Large intestine (tissue), 12 donors: ENCODE measurements at places on chromosomes 2 and 18. TPM values are rescaled to one million over a fixed set of nuclear protein-coding genes. Genes with fewer than 3 reads are reported as not detected.

Gene VSNL1
- polyA plus RNA-seq, result 0.70 TPM

Gene SAG
- 0.36 TPM for polyA plus RNA-seq

Gene SERPINB3
- polyA plus RNA-seq, result not detected

DNA sequence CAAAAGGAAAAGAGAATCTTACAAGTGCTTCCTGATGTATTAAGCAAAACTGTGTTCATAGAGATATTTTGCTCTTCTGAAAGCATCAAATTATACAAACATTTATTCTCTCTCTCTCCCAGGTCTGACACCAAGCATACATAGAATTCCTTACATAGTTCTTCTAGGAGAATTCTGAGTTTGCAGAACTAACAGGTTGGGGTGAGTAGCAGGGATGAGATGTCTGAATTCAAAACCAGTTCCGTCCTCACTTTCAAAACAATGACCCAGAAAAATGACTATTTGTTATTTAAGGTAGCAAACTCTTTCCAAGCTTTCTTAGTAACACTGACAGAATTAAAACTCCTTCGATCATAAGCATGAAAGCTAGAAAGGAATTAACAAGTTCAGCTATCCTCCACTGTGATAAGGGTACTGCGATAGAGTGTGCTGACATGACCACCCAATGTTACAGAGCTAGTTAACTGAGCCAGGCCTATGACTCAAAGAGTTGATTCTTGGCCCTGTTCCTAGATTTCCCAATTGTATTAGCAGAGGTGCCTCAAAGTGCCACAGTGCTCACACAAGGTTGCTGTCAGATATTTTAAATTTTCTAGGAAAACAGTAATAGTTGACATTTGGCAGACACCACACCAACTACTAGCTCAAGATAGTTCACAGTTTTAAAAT, 85.8 kb upstream of the SETBP1 start:
- H3K4me1 ChIP-seq, result no peaks in the 10 kb centered on the region
- no peak overlapping the region for H3K4me3 ChIP-seq
- DNase-seq, result no peak
- no peaks in the 10 kb centered on the region for H3K36me3 ChIP-seq

GRCh38 chr2:215238485-215239098, 73.3 kb upstream of the ATIC start:
- H3K36me3 ChIP-seq, result no peaks in the 10 kb centered on the region
- no peaks in the 10 kb centered on the region for H3K27me3 ChIP-seq
- H3K4me3 ChIP-seq, result no peak overlapping the region
- DNase-seq, result no peak
- H3K4me1 ChIP-seq, result no peaks in the 10 kb centered on the region

DNA sequence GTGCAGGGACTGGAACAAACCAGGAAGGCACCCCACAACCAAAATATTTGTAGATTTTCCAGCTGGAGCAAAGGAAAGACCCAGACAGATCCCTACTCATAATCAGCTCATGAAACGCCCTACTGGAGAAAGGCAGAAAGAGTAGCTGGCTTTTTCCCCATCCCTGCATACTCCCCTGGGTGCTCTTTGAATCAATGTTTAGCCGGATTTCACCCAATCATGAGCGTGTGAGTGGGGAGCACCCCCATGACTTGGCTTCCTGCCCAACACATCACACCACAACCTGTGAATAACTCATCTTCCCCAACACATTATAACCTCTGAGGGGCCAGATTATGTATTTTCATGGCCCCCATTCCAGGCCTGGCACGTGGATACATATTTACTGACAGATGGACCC, 35.1 kb upstream of the SLC14A1 start:
- H3K4me1 ChIP-seq, result no peaks in the 10 kb centered on the region
- no peak overlapping the region for H3K27ac ChIP-seq
- H3K4me3 ChIP-seq, result no peak overlapping the region

DNA sequence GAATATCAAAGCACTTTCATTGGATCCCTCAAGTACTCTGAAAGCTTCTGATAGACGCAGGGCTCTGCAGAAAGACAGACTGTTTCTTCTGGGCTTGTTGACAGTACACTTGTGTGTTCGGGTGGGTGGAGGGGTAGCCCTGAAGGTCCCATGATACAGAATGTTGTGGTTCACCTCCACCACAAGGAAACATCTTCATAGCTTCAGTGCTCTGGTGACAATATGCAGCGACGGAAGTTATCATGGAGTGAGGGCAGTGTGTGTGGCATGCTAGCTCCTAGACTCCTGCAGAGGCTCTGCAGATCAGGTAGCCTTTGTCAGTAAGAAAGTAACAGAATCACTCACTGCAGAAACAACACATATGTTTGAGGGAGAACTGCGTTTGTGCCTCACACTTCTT, 90.7 kb downstream of the MEIS1 start:
- H3K4me3 ChIP-seq, result no peak overlapping the region
- H3K27ac ChIP-seq, result no peak overlapping the region
- H3K27me3 ChIP-seq, result no peaks in the 10 kb centered on the region
- no peak for DNase-seq

Gene HMSD
- polyA plus RNA-seq, result 2.5 TPM

DNA sequence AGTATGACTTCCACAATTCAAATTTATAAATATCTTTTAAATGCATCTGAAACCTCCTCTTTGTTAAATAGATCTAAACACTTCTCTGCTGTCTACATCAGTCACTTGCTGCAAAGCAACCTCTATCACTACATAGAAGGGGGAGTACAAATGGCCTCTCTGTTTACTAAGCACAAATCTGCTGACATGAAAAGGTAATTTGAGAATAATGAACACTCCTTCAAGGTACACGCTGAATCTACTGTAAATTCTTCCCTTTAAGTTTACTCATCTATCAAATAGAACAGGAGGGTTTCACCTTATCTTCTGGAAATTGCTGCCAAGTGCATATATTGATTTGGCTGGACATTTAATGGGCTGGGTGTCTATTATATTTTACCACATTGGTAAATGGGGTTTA, 879.6 kb downstream of the SUCLG1 start:
- no peaks in the 10 kb centered on the region for H3K27me3 ChIP-seq
- no peak overlapping the region for H3K27ac ChIP-seq
- no peak overlapping the region for H3K4me3 ChIP-seq

DNA sequence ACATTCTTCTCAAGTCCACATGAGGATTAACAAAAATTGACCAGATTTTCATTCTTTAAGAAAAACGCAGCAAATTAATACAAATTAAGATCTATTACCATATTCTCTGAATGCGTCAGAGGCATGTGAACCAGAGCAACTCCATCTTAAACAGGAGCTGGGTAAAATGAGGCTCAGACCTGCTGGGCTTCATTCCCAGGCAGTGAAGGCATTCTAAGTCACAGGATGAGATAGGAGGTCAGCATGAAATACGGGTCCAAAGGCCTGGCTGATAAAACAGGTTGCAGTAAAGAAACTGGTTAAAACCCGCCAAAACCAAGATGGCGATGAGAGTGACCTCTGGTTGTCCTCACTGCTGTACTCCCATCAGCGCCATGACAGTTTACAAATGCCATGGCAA, 217.6 kb downstream of the RDH14 start:
- H3K36me3 ChIP-seq, result no peaks in the 10 kb centered on the region
- no peaks in the 10 kb centered on the region for H3K4me1 ChIP-seq
- H3K27ac ChIP-seq, result no peak overlapping the region
- H3K27me3 ChIP-seq, result no peaks in the 10 kb centered on the region

DNA sequence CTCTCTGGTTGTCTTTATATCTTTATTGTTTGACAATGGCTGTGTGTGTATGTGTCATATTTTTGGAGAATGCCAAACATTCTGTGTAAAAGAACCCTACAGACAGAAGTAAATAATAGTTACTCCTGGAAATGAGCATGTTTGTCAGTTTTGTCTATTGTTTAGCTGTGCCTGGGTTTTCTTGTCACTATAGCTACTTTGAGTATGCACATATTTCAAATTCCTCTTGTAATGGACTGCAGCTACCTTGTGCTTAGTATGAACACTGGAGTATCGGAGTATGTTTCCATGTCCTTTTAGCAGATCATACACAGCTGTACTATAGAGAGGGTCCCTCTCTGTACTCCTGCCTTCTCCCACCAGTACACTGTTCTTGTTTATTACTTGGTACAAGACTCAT, 58.0 kb upstream of the DOCK10 start:
- no peak overlapping the region for H3K4me3 ChIP-seq
- no peak overlapping the region for H3K27ac ChIP-seq

- H3K4me3 ChIP-seq, result no peak overlapping the region
- no peaks in the 10 kb centered on the region for H3K36me3 ChIP-seq
- H3K4me1 ChIP-seq, result no peaks in the 10 kb centered on the region
- no peak overlapping the region for H3K27ac ChIP-seq
- H3K27me3 ChIP-seq, result no peaks in the 10 kb centered on the region
- no peak for DNase-seq
Measured at GRCh38 chr2:211084352-211084751, 528.0 kb downstream of the CPS1 start.

Gene RAB6C
- 0.21 TPM for polyA plus RNA-seq

DNA sequence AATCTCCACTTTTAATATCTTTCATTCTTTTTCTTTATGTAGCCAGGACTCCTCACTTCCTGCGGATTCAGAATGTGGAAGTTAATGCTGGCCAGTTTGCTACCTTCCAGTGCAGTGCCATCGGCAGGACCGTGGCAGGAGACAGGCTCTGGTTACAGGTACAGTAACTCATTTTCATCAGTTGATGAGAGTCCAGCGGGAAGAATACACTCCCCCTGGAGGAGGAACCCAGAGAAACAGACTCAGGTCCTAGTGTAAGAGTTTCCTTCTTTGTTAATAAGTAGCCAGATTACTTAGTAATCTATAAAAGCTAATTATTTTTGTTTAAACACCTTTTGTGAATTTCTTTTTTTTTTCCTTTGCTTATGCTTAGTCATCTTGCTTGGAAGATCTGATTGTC, 359.4 kb downstream of the PTPRM start:
- H3K4me1 ChIP-seq, result no peaks in the 10 kb centered on the region
- peak; percentile 23 for DNase-seq

GRCh38 chr2:186695081-186695756, 1.4 kb downstream of the FAM171B start:
- no peaks in the 10 kb centered on the region for H3K36me3 ChIP-seq
- H3K27me3 ChIP-seq, result peaks cover 26% of the 10 kb centered on the region
- DNase-seq, result peak; percentile 3
- H3K4me3 ChIP-seq, result no peak overlapping the region
- H3K27ac ChIP-seq, result no peak overlapping the region

Gene FBLN7
- polyA plus RNA-seq, result 1.7 TPM
